ENCODE measurements at places on chromosomes 5 and 9.

DNA sequence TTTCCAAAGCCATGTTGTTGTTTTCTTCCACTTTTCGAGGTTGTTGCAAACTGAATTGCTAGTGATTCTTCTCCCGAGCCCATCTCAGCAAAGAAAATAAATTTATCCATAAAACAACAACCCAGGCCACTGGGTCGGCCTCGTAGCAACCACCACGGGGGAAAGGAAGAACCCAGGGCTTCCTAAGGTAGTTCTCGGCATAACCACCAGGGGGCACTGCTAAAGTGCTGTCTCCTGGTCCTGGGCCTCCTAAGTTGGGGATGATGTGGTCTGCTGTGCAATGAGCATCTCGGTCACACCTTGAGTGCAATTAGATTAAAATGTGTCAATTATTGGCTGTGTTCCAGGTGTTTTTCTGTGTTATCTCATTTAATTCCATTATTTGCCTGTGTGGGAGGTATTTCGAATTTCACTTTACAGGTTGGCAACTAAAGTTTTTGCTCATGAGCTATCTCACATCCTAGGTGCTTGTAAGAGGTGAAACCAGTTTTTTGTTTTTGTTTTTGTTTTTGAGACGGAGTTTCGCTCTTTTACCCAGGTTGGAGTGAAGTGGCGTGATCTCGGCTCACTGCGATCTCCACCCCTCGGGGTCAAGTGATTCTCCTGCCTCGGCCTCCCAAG lies 102.8 kb upstream of the DAP start:
- peak; percentile 73 for DNase-seq

DNA sequence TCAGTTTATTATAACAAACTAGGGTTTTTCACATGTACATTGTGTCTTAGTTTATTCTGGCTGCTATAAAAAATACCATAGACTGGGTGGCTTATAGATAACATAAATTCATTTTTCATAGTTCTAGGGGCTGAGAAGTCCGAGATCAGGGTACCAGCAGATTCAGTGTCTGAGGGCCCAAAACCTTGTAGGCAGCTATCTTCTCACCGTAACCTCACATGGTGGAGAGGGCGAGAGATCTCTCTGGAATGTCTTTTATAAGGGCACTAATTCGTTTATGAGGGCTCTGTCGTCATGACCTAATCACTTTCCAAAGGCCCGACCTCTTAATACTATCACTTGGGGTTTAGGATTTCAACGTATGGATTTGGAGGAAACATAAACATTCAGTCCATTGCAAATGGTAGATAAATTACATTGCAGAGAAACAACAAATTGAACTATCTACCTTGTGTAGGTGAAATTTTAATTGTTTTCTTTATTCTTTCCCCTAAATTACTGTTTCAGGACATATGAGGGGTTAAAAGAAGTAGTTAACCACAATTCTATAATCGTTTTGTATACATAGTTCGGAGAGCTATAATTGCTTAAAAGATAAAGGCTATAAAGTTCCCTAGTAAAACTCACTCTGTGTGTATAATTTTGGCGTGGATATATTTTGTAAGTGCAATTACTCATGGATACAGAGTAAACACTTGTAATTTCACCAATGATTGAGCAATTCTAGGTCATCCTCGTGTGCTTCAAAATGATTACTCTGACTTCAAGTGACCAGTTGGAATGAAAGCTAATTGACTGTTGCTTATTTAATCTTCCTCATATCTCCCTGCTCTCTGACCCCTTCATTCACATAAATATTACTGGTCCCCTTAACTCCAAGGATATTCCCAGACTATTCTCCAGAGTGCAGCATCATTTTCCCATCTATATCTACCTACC lies 247.5 kb upstream of the TMEM161B start:
- DNase-seq = no peak

GRCh38 chr9:26524267-26524666 lies 368.3 kb downstream of the CAAP1 start:
- DNase-seq = no peak

- no peak for DNase-seq
Observed at GRCh38 chr5:135430135-135430437, 17.1 kb downstream of the DCANP1 start.

DNA sequence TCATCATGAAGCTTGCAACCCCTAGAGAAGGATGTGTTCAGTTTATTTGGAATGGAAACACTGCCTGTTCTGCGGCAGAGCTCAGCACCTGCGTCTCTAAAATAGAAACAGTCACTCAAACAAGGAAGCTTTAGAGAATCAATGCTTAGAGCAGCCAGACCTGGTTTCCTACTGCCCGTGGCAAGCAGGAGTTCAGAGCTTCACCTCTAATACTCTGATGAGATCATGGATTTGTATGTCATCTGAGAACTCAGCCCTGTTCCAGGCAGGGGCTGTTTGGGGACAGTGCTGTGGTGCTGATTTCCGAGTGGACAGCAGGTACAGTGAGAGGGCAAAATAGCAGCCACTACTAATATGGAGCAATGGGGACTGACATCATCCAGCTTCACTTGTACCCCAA lies 236.0 kb upstream of the IRX1 start:
- no peak for DNase-seq

DNA sequence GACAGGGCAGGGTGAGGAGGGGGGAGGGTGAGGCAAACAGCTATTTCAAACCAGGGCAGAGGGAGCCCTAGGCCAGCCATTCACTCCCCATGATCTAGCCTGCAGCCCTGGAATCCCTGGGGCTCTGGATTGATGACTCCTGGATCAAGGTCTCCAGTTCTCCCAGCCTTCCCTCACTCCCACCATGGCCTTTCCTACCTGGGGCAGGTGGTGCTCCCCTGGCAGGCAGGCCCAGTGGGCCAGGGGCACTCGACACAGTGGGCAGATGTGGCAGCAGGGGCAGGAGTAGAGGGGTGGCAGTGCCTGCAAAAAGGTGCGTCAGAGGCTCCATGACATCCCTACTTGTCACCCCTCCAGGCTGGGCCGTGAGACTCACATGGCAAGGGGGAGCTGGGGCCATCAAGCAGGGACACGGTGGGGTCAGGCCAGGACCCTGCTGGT lies 6.0 kb downstream of the KIF12 start:
- no peak for DNase-seq

DNA sequence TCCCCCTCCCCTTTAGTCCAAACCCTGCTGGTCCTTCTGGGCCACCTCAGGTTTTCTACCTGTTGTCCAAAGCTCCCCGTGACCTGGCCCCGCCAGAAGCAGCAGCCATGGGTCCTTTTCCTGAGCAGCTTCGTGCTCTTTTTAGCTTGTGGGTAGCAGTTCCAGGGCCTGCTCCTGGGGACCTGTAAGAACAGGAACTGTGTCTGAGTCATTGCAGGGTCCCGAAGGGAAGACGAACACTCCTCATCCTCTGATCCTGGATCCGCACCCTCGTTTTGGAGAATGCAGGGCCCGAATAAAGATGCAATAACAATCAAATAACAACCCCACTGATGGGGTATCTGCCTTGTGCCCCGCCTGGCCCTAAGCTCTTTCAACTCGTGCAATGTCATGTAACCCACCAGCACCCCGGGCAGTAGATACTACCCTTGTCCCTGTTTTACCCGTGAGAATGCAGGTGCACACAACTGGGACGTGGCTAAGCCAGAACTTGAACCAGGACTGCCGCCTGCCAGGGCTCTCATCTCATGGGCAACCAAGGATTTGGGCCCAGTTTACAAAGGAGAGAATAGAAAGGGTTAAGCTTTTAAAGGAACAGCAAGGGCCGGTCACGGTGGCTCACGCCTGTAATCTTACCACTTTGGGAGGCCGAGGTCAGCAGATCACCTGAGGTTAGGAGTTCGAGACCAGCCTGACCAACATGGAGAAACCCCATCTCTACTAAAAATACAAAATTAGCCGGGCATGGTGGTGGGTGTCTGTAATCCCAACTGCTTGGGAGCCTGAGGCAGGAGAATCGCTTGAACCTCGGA lies 33.2 kb downstream of the NEK6 start:
- no peak for DNase-seq

- DNase-seq = no peak
Observed at GRCh38 chr5:27158775-27159174, 120.4 kb upstream of the CDH9 start.

- DNase-seq = no peak
Observed at GRCh38 chr5:24177821-24178220, 467.0 kb downstream of the CDH10 start.

GRCh38 chr5:148206620-148207019 lies 3.8 kb downstream of the SPINK6 start:
- DNase-seq = no peak

DNA sequence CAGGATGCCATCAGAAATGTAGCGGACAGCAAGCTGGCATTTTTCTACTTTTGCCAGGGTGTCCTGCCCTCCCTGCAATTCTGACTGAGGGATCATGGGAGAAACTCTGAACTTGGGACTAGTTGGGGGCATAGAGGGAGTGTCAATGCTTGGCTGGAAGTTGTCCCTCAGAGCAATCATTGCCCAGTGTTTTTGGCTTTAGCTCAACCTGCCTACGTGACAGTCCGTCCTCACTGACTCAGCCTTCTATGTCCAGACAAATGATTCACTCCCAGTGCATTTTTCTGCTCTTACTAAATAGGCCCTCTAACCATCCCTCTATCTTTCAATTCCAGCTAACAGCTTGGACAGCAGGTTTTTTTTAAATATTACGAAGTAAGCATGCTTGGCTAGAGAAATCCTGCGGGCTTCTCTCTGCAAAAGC lies 627.4 kb downstream of the TLR4 start:
- DNase-seq = no peak

GRCh38 chr5:99104538-99105132 lies 175.8 kb upstream of the CHD1 start:
- DNase-seq = no peak

DNA sequence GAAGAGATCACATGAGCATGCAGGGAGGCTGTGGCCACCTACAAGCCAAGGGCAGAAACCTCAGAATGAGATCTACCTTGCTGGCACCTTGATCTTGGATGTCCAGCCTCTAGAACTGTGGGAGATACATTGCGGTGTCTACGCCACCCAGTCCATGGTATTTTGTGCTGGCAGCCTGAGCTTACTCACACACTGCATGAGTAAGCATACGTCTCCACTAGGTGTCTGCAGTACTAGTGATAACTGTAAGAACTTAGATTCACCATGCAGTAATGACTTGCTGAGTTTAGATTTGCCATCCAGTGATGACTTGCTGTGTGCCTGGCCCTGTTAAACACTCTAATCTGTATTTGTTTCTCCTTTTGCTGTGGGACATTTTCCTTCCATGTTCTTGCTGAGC lies 417.7 kb downstream of the GADD45G start:
- no peak for DNase-seq

DNA sequence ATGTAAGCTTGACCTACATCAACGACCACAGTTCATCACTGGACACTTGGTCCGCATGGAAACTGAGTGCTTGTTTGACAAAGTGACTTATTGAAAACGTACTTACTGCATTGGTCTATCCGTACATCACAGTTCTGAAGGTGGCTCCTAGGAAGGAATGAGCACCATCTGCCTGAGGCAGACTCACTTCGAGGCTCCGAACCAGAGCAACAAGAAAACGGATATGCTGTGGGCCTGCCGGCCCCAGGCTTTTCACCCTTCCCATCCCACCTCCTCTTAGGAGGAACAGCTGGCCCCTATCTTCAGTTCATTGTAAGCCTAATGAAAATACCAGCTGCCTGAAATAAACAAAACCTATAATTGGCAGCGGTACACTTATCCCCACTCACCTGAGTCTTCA lies 67.2 kb upstream of the TSLP start:
- no peak for DNase-seq

DNA sequence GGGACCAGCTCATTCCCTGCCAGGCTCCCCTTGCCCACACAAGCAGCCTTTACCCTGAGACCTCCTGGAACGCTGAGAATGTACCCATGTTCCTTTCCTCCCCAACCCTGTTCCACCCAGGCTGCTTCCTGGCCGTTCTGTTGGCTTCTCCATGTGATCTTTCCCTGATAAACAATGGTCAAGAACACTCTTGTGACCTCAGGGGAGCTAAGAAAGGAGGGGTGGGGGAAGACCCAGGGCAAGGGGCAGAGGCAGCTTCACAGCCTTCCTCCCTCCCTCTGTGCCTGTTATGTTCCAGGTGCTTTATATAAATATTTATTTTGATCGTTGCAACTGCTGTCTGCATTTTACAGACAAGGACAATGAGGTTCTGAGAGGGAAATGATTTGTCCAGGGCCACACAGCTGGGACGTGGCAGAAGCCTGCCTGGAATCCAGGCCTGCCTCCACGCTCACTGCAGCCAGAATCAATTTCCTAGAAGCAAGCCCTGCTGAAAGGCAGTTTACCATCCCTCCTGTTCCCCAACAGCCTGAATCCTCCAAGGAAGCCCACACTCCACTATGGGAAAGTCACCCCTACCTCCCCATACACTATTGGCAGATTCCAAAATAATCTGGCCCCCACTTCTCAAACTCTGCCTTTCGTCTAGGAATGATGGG lies 3.9 kb downstream of the SHROOM1 start:
- no peak for DNase-seq

DNA sequence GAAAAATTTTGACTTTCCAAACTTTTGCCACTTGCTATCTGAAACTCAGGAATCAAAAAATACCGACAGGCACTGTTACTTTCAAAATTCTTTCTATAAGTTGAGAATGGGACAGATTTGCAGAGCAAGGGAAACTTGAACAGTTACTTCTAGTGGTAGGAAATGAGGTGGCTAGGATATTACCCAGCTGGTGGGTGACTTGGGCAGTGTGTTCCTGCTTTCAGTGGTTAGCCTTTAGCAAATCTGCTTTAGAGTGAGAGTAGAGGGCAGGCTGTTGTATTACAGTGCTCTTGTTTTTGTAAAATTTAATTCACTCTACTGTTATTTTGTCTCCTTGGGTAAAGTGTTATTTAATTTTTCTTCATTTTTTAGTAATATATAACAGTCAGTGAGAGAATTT lies 40.2 kb upstream of the ROPN1L start:
- no peak for DNase-seq

Measured in stimulated activated CD4-positive, alpha-beta T cell treated with anti-CD3 and anti-CD28 coated beads, Interleukin-15, amount 100 ng/mL, for 24 hours (primary cell).